ENCODE measurements at places on chromosomes 2 and 18.

DNA sequence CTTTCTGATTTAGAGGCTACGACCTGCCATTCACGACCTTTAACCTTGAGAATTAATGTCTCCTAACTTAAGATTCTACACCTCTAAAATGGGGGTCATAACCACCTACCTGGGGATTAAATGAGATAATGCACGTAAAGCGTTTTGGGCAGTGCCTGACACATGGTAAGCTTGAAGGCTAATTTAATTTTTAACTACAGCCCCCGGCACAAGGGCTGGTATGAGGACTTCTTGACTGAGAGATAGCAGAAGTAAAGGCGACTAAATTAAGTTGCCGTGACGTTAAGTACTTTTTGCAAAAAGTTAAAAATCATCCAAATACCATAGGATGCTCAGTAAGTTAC, 549 bp downstream of the MRPL35 start:
- no peak for DNase-seq

DNA sequence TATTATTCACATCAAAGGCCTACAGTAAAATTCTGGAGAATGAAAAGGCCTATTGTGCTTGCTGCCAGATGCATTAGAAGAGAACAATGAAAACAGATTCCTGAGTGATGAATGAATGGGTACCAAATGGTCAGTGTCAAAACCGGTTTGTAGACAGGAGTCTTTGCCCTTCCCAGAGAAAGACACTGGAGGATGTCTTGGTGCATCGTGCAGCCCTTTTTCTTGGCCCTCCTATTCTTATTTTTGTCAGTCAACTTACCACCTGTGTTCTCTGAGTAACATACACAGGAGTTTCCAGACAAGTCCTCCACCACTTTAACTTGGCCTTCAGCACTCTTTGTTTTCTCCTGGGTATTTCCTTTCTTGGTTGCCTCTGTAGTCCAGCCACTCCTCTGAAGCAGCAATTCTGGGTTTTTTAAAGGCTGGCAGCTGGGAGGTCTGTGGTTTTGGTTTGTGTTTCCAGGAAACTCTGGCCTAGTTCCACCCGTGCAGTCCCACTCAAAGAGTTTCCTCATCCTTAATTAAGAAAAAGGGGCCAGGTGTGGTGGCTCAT, 29.4 kb downstream of the PSTPIP2 start:
- DNase-seq = no peak

DNA sequence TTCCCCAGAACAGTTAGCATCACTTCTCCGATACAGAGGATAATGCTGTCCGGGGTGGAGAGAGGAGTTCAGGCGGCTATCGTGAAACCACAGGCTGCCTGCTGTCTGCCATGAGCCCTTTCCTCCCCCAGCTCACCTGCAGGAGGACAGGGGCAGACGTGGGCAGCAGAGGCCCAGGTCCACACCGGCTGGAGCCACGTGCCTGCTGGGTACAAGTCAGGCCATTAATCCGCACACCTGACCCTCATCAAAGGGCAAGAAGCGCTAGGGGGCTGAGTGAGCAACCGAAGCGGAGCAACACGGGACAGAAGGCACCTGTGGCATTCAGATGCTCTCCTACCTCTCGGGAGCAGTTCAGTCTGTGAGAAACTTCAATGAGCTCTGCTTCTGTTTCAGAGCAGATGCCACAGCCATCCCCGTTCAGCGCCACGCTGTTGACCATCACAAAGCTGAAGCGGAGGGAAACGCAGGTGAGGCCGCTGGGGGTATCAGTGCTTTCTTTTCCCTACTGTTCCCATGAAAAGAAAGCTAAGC, 21.5 kb downstream of the MPPE1 start:
- no peak for DNase-seq

DNA sequence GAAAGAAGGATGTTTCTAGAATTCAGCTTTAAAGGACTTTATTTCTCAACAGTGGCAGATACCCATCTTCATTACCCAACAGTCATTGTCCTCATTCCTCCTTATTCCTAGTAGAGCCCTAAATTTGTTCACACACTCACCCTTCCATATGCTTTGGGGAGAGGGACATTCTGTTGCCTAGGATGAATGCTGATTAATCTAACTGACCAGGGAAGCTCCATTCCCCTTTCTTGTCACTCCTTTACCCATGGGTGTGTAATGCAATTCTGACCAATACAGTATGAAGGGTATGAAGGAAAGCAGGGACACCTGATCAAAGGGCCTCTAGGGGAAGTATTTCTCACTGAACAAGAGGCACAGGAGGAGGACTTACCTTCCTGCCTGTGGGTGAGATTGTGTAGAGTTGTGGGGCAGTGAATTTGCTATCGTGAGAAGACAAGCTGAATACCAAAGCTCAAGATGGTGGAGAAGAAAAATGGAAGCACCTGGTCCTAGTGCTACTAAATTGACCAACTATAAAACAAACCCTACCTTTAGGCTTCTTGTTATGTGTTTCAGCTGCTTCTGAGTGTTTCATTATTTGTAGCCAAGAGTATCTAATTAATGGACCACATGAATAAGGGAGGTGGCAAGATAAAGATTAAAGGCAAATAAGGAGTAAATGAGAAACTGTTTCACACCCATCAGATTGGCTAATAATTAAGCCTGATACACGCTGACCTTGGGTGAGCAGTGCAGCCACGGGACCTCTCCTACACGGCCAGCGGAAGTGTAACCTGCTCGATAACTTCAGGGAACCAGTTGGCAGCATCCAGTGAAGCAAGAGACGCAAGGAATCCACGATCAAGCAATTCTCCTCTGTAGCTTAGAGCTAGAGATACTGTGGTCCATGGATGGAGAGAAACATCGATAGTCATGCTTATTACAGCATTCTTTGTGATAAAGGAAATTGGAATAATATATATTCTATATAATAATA, 202.3 kb downstream of the MYCN start:
- no peak for DNase-seq

DNA sequence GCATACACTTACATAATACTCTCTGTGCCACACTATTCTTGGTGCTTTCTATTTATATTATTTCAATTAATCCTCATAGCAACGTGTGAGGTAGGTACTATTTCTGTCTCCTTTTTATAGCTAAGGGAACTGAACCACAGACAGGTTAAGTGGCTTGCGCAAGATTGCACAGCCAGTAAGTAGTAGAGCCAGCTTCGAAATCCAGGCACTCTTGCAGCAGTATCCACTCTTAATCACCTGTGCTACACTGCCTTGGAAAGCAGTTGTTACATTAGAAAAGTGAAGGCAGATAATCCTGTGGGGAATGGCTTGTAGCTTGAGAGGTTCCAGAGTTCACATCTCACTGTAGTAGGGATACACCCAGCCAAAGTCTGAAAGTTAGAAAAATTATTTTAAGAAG, 198.3 kb downstream of the LDLRAD4 start:
- no peak for DNase-seq

- no peak for DNase-seq
Measured at GRCh38 chr2:193891023-193891422, 1696.3 kb upstream of the TMEFF2 start.

DNA sequence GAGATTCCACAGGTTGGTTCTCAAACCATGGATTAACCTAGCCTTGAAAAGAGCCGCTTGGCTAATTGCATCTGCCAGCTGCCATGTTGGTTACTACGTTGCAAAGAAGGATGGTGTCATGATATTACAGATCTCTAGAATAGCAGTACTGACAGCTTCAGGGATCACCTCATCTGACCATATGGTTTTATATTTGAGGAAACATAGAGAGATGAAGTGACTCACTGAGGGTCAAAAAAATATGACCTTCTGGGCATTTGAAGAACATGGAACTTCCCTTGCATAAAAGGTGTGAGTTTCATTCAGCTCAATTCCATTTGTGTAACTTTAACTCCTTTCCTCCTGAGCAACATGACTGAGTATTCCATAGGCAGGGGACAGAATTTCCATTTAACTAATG, 242.3 kb downstream of the SETBP1 start:
- DNase-seq = no peak

DNA sequence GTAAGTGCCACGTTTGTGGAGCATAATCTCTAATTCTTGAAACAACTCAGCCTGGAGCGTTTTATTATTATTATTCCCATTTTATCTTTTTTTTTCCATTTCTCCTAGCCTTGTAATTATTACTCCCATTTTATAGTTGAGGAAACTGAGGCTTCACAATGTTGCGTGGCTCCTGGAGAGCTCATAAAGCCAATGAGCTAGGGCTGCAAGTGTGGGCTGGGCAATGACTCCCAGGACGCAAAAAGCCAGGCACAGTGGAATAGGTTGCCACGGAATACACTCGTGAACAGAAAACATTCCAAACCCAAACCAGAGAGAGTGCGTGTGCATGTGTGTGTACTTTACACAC, 13.5 kb upstream of the KLF11 start:
- no peak for DNase-seq

DNA sequence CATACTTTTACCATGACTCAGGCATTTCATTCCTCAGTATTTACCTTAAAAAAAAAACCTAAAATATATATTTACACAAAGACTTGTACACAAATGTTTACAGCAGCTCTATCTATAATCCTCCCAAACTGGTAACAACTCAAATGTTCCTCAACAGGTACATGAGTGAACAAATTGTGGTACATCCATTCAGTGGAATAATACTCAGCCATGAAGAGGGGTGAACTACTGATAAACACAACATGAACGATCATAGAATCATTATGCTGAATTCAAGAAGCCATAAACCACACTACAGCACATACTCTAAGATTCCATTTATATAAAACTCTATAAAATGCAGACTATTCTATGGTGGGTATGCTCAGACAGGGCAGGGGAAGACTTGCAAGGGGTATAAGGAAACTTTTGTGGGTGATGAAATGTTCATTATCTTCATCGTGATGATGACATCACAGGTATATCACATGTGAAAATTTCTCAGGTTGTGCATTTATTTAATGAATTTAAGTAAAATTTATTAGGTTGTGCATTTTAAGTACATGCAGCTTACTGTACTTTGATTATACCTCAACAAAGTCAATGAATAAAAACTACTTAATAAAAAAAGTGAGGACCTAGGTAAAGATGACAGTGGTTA, 24.7 kb upstream of the DUSP2 start:
- DNase-seq = no peak

DNA sequence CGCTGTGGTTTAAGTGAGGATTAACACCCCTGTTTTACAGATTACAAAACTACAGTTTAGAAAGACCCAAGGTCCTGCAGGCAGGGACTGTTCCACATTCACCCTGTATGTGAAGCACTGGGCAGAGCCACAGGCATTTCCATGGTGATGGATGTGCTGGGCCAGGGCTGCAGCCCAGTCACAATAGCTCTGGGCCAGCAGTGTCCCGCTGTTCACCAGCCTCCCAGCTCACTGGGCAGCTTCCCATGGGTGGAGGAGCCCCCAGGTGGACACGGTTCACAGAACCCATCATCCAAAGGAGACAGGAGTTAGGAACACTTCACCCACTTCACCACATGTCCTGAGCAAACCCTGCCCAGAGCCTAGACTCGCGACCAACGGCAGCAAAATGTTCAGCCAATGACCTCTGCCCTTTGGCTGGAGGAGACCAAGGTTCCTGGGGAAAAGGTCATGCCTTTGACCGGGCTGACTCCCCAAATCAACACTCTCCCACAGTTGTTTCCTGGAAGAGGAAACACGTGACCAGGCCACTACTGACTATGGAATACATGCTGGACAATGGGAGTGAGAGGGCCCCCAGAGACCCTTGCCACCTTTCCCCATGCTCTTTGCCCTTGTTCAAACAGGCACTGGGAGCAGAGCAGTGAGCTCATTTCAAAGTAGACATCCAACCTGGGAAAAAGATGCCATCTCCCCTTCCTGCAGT, 28.0 kb upstream of the SLC35F6 start:
- no peak for DNase-seq

GRCh38 chr2:46974174-46974573, 58.6 kb upstream of the MCFD2 start:
- DNase-seq = no peak

DNA sequence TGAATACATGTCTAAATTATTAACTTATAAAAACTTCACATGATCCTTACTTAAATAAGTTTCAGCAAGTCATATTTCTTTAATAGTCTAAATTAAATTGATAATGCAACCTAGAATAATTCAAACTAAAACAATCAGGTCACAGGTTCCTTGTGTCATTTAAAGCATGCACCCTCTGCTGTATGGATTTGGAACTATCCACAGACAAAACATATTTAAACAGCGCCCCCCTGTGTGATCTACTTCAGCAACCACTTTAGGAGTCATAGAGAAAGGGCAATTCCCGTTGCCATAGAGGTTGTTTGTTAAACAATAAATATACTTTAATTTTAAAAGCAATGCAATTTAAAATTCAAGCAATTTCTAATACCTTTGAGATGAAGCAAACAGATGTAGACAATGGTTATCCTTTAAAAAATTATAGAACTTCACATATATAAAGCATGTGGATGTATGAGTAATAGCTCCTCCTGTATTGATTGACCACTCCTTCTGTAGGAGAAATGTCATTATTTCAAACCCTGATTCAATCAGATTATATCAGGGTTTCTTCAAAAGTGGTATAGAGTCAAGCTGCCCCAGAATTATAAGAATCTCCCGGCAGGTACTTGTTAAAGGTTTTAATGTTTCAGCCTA, 21.2 kb downstream of the GRB14 start:
- no peak for DNase-seq

DNA sequence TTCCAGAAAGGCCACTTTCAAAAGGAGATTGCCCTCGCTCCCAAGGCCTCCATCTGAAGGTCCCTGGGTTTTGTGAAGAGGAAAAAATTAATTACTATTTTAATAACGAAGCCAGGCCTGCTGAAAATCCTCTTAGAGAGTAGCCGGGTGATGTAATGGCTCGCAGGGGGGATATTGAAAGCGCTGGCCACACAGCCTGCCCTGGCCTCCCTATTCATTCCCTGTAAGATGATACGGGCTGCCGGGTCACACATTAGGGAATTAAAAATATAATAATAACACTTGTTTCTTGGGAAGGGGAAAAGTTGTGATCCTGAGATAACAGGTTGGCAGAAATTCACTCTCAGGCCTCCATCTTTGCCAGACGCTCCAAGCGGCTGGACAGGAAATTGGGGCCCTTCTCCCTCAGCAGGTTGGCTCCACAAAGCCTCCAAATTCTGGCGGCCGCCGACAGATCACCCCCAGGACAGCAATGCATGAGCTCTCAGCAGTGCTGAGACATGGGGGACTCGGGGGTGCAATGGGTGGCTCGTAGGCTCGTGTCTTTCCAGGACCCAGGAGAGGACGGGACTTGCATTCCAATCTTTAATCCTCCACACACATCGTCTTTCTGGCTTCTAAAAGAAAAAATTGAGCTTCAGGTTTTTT, 299.9 kb upstream of the SALL3 start:
- no peak for DNase-seq

GRCh38 chr18:36327352-36328316, 30.1 kb downstream of the FHOD3 start:
- DNase-seq = no peak
